Effector CD4-positive, alpha-beta T cell (primary cell): ENCODE measurements at places on chromosomes 16 and 17.

DNA sequence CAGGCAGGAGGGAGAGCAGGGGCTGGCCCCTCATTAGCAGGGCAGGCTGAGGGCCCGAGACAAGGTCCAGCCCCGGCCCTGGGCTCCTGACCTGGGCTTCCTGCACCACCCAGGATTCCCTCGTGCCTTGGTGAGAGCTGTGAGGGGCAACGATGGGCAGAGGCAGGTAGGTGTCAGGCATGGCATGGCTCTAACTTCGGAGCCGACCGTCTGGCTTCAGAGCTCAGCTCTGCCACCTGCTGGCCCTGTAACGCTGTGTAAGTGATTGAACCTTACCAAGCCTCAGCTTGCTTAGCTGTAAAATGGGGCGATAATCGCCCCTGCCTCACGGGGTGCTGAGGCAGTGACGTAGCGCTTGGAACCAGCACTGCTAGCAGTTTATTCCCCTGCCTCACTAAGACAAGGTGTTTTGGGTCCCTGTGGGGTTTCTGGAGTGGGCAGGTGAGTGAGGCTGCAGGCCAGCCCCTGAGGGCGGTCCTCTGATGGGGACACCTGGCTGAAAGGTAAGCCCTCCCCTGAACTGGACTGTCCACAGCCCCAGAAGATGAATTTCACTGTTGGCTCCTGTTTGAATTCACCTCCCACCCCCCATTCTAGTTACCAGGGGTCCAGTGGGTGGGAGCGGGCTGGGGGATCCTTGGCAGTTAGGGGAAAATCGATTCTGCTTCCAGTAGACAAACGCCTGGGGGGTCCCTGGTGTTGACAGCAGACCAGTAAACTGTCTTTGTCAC is 184.8 kb upstream of the GSE1 start:
- DNase-seq: peak; percentile 36

- DNase-seq: no peak
These were observed 27.4 kb downstream of the TNFRSF13B start for GRCh38 chr17:16944334-16945135.

DNA sequence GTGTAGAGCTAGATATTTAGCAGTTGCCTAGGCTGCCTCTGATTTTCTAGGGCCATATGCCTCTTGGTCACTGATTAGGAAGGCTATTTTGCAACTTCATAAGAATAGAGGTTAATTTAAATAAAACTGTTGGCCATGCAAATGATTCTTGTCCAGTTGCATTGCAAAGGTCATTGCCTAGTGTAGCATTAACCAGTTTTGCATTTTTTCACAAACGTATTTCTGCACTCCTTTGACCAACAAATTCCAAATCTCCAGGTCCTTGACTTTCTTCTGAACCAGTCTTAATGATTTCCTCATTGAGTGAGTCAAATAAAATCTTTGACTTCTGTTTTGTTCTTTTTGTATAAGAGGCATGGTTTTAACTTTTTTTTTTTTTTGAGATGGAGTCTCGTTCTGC is 33.5 kb downstream of the ERCC4 start:
- DNase-seq: no peak

- peak; percentile 2 for DNase-seq
These were observed 1.4 kb downstream of the NFAT5 start for GRCh38 chr16:69566981-69567680.

DNA sequence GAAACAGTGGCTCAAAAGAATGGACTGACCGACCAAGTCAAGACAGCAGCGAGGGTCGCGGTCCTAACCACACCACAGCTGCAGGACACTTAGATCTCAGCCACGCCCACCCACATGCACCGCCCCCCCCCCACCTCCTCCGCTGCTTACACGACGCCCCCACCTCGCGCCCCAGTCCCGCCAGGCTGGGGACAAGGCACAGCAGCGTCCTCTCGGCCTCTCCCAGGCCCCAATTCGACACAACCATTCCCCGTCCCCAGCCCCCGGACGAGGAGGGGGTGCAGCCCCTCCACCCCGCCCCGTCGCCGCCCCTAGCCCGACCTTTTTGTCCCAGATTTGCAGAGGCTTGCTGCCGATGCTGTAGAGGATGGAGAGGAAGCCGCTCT is 477 bp downstream of the CFAP20 start:
- peak; percentile 18 for DNase-seq

GRCh38 chr17:72219824-72220493 is 99.1 kb downstream of the SOX9 start:
- no peak for DNase-seq

DNA sequence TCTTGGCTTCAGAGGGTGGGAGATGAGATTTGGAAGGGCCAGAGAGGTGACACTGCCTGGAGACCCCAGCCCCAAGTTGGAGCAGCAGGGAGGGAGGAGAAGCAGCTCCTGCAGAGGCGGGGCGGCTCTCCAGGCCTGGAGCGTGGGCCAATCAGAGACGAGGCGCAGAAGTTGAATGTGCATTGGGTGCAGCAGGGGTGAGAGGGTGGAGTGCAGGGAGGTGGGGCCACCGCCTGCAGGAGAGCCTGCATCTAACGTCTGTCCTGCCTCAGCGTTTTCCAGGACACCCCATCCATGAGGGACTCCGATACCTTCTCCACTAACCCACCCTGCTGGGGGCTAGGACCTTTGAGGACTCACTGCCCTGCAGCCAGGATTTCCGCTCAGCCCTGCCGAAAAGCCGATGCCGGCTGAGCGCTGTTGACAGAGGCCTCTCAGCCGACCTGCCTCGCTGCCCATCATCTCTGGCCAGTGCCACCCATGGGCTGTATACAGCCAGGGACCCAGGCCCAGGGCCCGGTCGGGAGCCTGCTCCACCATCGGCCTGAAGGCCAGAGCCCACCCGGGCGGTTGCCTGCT is 146.2 kb downstream of the ENGASE start:
- DNase-seq: no peak

DNA sequence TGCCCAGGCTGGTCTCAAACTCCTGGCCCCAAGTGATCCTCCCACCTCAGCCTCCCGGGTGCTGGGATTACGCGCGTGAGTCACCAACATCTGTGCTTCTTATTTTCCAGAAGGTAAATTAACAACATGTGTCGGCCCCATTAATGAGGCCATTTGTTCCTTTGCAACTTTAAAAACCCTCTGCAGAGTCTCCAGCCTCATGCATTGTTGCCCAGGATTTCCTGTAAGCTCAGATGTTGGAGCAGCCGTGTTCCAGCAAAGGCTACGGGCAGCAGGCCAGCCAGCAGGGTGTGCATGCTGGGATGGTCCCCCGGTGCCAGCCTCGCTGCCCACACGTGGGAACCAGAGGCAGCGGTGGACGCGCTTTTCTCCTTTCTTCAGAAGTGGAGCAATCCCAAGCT is 19.1 kb upstream of the HEXD start:
- DNase-seq: no peak

GRCh38 chr16:68382296-68382718 is 66.0 kb downstream of the SMPD3 start:
- no peak for DNase-seq

DNA sequence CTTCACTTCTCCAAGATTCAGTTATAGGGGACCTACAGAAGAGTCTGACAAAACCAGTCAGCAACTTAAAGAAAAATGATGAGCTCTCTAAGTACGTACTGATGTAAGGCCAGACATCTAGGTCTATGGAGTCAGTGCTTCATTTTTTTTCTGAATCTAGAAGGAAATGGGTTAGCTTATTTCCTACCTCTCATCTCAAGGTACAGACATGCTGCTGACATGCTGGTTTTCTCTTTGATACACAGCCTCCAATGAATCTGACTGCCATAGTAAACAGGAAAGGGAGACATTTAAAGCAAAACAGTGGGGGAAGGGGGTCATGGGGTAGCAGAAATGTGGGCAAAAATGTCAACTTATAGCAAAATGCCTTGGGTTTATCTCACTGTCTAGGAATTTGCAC is 16.4 kb downstream of the CDR2 start:
- no peak for DNase-seq

GRCh38 chr16:83343935-83344366 is 463.8 kb upstream of the HSBP1 start:
- no peak for DNase-seq

GRCh38 chr16:83366228-83366627 is 441.6 kb upstream of the HSBP1 start:
- no peak for DNase-seq
